ENCODE measurements at places on chromosomes 6 and 20. TPM values are rescaled to one million over a fixed set of nuclear protein-coding genes. Genes with fewer than 3 reads are reported as not detected.

DNA sequence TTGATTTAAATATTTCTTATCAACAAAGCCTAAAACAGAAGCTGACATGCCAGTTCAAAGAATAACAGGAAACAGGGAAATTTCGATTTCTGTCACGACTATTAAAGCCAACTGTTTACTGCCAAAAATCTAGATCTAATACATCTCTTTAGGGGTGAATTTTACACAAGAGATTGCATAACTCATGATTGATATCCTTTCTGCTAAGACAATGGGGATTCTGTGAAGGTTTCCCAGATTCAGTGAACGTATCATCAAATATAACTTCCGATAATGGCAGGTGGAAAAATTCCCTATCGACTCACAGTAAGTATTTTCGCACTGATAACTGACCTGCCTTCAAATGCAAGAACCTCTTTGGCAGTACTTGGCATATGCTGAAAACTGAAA, 42.9 kb downstream of the NHSL1 start:
- no peak overlapping the region for H3K27ac ChIP-seq
- H3K4me3 ChIP-seq = no peak overlapping the region
- H3K27me3 ChIP-seq = no peaks in the 10 kb centered on the region
- no peaks in the 10 kb centered on the region for H3K36me3 ChIP-seq
- H3K4me1 ChIP-seq = no peaks in the 10 kb centered on the region

GRCh38 chr20:20824924-20825584, 112.6 kb upstream of the RALGAPA2 start:
- no peaks in the 10 kb centered on the region for H3K4me1 ChIP-seq
- peak; percentile 31 for DNase-seq
- no peaks in the 10 kb centered on the region for H3K36me3 ChIP-seq
- no peaks in the 10 kb centered on the region for H3K27me3 ChIP-seq
- H3K4me3 ChIP-seq = no peak overlapping the region

GRCh38 chr6:85673198-85674139, 30.8 kb upstream of the SYNCRIP start:
- H3K4me3 ChIP-seq = no peak overlapping the region
- no peaks in the 10 kb centered on the region for H3K4me1 ChIP-seq

DNA sequence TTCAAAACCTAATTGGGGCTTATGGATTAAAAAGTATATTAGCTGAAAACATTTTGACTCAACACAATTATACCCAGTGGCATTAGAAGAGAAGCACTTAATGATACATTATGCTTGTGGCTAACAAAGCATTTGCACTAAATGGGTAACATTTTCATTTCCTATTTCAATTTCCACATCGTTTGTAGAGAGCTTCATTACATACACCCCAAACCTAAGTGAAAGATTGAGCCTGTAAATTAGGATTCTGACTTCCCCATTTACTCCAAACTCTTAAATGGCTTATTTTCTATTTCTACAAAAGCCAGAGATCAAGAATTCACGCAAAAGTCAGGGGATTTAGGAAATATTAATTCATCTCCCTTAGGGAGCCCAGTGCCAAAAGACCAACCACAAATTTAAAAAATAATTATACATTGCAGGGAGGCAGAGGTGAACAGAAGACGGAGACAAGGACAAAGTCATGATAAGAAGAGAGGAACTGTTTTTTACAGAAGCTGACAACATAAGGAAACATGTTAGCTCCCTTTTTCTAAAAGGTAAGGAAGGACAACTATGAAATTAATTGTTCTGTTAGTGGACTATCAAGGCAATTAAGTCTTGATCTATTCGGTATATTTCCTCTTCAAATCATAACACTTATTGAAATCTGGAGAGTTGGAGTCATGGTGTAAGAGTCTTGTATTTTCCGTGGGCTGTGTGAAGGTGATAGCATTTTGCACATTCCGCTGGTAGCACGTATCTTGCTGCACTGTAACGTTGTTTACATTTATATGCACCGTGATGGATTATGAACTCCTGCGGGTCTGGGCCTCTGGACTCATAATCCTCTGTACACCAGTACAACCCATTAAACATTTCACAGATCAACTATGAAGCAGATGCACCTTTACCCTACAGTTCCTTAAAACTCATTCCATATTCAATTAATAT, 24.8 kb upstream of the EZR start:
- no peak overlapping the region for H3K27ac ChIP-seq
- no peak for DNase-seq
- no peaks in the 10 kb centered on the region for H3K36me3 ChIP-seq

DNA sequence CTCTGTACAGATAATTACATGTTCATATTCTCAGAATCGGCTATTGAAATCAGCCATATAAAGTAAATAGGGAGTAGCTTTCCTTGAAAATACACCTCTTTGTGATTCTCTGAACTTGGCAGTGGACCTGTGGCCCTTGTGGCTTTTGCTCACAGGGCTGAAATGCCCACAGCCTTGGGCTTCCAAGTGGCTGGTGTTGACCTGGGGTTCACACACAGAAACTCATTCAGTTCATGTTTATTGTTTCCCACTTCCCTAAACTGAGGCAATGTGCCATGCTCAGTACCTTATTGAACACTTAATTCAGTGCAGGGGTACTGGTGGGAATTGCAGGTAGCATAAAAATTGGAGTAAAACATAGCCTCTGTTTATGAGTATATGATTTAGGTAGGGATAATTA, 19.1 kb upstream of the TULP4 start:
- H3K27me3 ChIP-seq = no peaks in the 10 kb centered on the region
- H3K36me3 ChIP-seq = no peaks in the 10 kb centered on the region
- H3K27ac ChIP-seq = no peak overlapping the region
- H3K4me3 ChIP-seq = no peak overlapping the region

GRCh38 chr6:49744259-49744658, at the start of gene CRISP3:
Gene CRISP3, minus strand, starts transcription at chr6:49744388. Its CDS starts 21 bp downstream, at chr6:49744367.
- no peak within 1 kb of the TSS for H3K4me3 ChIP-seq
- no peaks in the 10 kb centered on the region for H3K36me3 ChIP-seq
- no peaks in the 10 kb centered on the region for H3K4me1 ChIP-seq
- H3K27me3 ChIP-seq = no peaks in the 10 kb centered on the region
- no peak for DNase-seq

- H3K27me3 ChIP-seq = no peaks in the 10 kb centered on the region
- H3K4me3 ChIP-seq = no peak overlapping the region
- no peak overlapping the region for H3K27ac ChIP-seq
- no peak for DNase-seq
- no peaks in the 10 kb centered on the region for H3K36me3 ChIP-seq
These were observed 84.0 kb downstream of the NCR2 start for GRCh38 chr6:41419385-41419784.

- DNase-seq = no peak
- no peaks in the 10 kb centered on the region for H3K27me3 ChIP-seq
- H3K36me3 ChIP-seq = no peaks in the 10 kb centered on the region
- H3K4me3 ChIP-seq = no peak overlapping the region
These were observed 77.2 kb upstream of the ECI2 start for GRCh38 chr6:4212588-4212987.

GRCh38 chr6:39086711-39087110, 28.3 kb downstream of the SAYSD1 start:
- no peak overlapping the region for H3K27ac ChIP-seq
- H3K27me3 ChIP-seq = no peaks in the 10 kb centered on the region
- no peak for DNase-seq
- H3K4me1 ChIP-seq = no peaks in the 10 kb centered on the region
- no peaks in the 10 kb centered on the region for H3K36me3 ChIP-seq

GRCh38 chr6:88365230-88365629, 199.1 kb upstream of the CNR1 start:
- no peak for DNase-seq
- H3K4me3 ChIP-seq = no peak overlapping the region
- H3K27ac ChIP-seq = peak overlapping the region; percentile 37

GRCh38 chr6:134533991-134534390, 216.1 kb upstream of the SGK1 start:
- DNase-seq = no peak
- no peaks in the 10 kb centered on the region for H3K36me3 ChIP-seq
- H3K27ac ChIP-seq = no peak overlapping the region
- no peaks in the 10 kb centered on the region for H3K4me1 ChIP-seq
- no peak overlapping the region for H3K4me3 ChIP-seq

DNA sequence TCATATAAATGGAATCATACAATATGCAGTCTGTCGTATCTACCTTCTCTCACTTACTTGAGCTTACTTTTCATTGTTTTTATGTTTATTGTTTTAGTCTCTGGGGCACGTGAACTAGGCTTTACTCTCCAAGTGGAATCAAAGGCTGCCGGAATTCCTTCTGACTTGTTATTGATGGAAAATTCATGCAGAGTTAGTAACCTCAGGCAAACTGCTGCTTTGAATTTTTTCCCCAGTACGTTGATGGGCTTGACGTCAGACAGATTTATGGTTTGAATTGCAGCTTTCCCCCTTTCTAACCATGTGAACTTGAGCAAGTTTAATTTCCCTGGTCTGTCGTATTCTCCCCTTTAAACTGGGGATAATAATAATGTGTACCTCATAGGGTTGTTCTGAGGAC, 68.6 kb downstream of the ZDHHC14 start:
- H3K4me1 ChIP-seq = no peaks in the 10 kb centered on the region
- H3K4me3 ChIP-seq = no peak overlapping the region
- H3K27ac ChIP-seq = no peak overlapping the region
- DNase-seq = no peak
- H3K27me3 ChIP-seq = no peaks in the 10 kb centered on the region

DNA sequence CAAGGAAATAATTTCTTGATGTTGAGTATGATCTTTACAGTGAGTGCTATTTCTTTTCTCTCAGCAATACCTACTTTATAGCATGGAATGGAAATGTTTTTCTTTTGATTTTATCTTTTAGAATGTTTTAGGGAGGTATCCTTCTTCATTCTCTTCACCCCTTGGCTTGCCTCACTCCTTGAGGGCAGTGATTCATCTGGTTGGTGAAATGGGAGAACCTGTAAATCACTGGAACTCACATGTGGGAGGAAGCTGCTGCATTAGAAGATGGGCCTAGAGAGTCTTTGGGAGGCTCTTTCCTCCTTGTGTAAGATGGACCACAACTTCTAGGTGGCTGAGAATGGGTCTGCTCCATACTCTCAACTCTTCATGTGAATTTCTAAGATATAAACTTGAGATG, 244.8 kb upstream of the SYNCRIP start:
- no peak overlapping the region for H3K4me3 ChIP-seq
- no peak for DNase-seq
- no peaks in the 10 kb centered on the region for H3K4me1 ChIP-seq
- no peaks in the 10 kb centered on the region for H3K36me3 ChIP-seq

DNA sequence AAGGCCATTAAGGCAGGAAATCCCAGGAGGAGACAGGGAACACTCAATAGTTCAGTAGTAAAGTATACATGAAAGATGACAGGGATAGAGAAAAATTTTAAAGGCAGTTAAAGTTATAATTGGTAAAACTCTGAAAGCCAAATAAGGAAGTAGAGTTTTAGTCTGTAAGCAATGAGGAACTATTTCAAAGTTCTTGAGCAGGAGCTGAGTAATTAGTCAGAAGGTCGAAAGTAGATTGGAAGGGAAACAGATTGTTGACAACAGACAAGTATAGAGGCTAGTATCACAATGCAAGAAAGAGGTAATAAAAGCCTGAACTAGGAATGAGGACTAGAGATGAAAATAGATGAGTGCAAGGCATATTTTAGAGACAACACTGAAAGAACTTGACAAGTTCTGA, 150.3 kb downstream of the CDK19 start:
- no peak overlapping the region for H3K27ac ChIP-seq
- DNase-seq = no peak
- H3K4me1 ChIP-seq = no peaks in the 10 kb centered on the region

DNA sequence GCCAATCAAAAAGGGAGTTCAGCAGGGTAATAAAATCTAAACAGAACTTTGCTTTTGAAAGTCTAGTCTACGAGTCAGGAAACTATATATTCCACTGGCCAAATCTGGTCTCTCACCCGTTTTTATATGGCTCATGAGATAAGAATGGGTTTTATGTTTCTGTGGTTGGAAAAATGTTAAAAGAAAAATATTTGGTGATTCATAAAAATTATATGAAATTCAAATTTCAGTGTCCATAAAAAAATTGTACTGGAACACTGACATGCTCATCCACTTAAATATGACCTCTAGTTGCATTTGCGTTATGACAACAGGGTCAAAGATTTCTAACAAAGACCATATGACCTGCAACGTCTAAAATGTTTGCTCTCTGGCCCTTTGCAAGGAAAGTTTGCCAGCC, 22.3 kb upstream of the LAMP5 start:
- H3K27me3 ChIP-seq = no peaks in the 10 kb centered on the region
- no peaks in the 10 kb centered on the region for H3K4me1 ChIP-seq
- DNase-seq = no peak
- no peak overlapping the region for H3K4me3 ChIP-seq

DNA sequence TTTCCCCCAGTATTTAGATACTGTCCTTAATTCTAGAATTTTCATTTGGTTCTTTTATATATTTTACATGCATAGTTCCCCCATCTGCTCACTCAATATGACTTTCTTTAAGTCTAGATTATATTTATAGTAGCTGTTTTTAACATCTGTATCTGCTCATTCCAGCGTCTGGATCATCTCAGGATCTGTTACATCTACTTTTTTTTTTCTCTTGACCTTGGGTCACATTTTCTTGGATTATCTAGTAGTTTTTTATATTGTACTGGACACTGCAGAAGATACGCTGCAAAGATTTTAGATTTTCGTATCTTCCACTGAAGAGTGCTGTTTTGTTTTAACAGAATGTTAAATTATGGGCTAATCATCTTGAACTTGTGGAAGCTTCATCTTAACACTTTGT, 20.7 kb downstream of the RAB22A start:
- DNase-seq = no peak
- no peaks in the 10 kb centered on the region for H3K27me3 ChIP-seq
- H3K4me3 ChIP-seq = no peak overlapping the region
- H3K4me1 ChIP-seq = no peaks in the 10 kb centered on the region
- no peaks in the 10 kb centered on the region for H3K36me3 ChIP-seq

DNA sequence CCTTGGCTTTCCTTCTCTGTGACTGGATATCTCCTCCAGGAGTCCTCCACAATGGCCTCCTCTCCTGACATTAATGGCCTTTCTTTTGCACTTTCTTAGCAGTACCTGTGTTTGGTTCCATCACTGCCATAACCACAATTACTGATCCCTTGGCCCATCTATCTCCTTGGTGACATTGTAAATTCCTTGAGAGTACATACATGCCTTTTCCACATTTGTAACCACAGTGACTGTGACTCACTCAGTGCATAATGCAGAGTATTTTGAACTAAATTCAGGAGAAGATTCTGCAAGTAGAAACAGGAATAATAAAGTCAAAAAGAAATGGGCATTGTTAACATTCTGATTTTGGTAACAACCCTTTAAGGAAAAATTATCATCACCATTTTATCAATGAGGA, 197.2 kb upstream of the SOX4 start:
- H3K36me3 ChIP-seq = no peaks in the 10 kb centered on the region
- no peaks in the 10 kb centered on the region for H3K4me1 ChIP-seq
- H3K27me3 ChIP-seq = no peaks in the 10 kb centered on the region
- H3K27ac ChIP-seq = no peak overlapping the region

GRCh38 chr20:10611357-10611756, 62.4 kb downstream of the JAG1 start:
- H3K36me3 ChIP-seq = no peaks in the 10 kb centered on the region
- H3K4me1 ChIP-seq = no peaks in the 10 kb centered on the region
- peak overlapping the region; percentile 18 for H3K27ac ChIP-seq
- no peak overlapping the region for H3K4me3 ChIP-seq
- H3K27me3 ChIP-seq = no peaks in the 10 kb centered on the region

Gene CST5
- not detected for total RNA-seq

Gene LY6G5C
- total RNA-seq = 1.0 TPM

Gene PTK7
- 134 TPM for total RNA-seq

Gene PPP1R10
- total RNA-seq = 53.3 TPM

Gene NHLRC1
- 2.3 TPM for total RNA-seq

Gene GPX5
- total RNA-seq = not detected

Gene ADAT2
- 5.6 TPM for total RNA-seq

Gene NOL7
- total RNA-seq = 59.9 TPM

Gene GGTLC1
- not detected for total RNA-seq

Gene ZNF335
- 14.9 TPM for total RNA-seq

Gene RCAN2
- 36.4 TPM for total RNA-seq
